EL (cell line): ENCODE measurements at places on chromosomes 6 and 20.

- peak; percentile 71 for DNase-seq
Observed at GRCh38 chr20:4951299-4951698, 50.0 kb downstream of the SLC23A2 start.

DNA sequence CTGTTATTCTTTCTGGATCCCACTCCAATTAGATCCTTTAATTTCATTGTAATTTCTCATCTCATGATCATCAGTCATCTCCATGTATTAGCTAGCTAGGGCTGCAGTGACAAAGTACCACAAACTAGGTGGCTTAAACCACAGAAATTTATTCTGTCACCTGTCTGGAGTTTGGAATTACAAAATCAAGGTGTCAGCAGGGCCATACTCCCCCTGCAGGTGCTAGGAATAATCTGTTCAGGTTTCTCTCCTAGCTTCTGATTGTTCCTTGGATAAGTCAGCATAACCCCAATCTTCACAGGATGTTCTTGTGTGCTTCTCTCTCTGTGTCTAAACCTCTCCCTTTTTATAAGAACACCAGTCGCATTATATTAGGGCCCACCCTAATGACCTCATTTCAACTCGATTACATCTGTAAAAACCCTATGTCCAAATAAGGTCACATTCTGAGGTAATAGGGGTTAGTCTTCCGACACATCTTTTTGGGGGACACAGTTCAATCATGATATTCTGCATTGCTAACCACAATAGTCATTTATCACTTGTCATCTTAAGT is 40.5 kb downstream of the BEND6 start:
- DNase-seq = no peak

- DNase-seq = peak; percentile 54
Observed at GRCh38 chr6:4017834-4018170, 61.1 kb downstream of the FAM217A start.

GRCh38 chr6:15769511-15770018 is 106.7 kb upstream of the DTNBP1 start:
- DNase-seq = peak; percentile 42

DNA sequence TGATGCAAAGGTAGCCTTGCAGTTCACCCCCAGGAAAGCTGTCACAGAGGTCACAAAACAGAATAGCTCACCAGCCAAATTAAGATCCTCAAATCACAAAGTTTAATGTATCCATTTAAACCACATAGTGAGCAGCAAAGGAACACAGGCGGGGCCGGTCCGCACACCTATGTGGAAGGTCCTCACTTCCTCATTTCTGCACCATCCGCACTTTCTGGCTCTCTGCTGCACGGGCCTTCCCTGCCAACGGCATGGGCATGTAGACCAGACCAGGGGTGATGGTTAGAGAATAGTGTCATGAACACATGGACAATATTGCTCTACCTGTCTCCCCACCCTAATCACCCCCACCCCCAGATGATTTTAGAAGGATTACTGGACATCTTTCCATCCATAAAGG is 12.1 kb upstream of the TBXT start:
- DNase-seq = no peak

GRCh38 chr20:44632103-44632752 is 19.3 kb downstream of the ADA start:
- no peak for DNase-seq

- no peak for DNase-seq
Observed at GRCh38 chr20:24461848-24462247, 7.6 kb upstream of the SYNDIG1 start.

- DNase-seq = no peak
Observed at GRCh38 chr6:12467706-12468670, 177.8 kb downstream of the EDN1 start.

- no peak for DNase-seq
Observed at GRCh38 chr6:108156938-108157233, 8.9 kb upstream of the NR2E1 start.

DNA sequence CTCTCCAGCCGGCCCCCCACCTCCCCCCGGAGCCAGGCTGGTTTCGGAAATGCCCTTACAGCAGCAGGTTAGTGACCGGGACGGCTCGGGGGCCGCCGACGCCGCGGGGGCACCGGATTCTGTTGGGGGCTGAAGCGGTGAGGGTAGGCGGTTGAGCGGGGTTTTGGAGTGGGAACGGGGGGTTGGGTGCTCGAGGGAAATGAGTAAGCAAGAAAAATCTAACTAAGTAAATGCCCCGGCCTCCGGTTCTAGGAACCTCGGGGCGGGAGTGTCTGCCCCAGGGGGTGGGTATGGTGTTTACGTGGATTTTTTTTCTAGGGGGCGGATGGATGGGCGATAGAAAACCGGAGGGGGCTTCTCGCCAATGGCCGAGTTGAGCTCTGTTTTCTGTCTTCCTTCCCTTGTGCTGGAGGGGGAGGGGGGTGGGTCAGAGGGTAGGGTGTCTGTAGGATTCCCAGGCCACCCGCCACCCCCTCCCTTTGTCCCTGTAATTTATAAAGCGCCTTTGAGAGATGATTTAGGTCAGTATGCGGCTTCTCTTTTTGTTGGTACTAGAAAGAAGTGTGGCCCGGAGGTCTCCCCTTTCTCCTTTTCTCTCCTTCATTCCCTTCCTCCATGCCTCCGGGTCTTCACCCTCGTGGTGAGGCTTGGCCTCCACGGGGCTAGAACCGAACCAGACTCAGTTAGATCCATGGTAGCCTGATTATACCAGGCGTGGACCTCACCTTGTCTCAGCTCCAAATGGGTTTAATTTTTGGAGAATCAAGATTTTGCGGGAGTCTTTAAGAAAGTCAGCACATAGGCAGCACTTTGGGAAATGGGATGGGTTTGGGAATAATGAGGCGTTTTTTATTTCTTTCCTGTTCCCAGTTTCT is 2.3 kb downstream of the E2F3 start:
- peak; percentile 76 for DNase-seq

GRCh38 chr6:25017932-25018567 is 82.3 kb upstream of the RIPOR2 start:
- peak; percentile 53 for DNase-seq

DNA sequence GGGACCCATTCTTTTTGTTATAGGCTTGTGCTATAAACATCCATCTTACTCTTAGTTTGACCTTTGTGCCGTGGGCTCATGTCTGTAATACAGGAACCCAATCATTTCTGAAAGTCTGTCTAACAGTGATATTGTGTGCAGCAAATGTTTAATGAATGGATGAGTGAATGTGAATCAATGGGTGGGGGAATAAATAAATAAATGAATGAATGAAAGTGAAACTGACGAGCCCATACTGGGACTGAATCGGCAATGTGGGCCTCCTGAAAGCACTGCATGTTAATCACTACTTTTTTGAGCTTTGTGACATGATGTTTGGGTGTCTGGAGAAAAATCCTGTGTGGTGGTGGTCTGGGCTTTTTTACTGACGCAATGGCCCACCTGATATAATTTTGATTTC is 175.0 kb downstream of the GMPR start:
- no peak for DNase-seq

GRCh38 chr6:166029506-166029905 is 138.1 kb downstream of the TBXT start:
- DNase-seq = peak; percentile 2

GRCh38 chr6:142236691-142237090 is 65.1 kb upstream of the ADGRG6 start:
- no peak for DNase-seq

DNA sequence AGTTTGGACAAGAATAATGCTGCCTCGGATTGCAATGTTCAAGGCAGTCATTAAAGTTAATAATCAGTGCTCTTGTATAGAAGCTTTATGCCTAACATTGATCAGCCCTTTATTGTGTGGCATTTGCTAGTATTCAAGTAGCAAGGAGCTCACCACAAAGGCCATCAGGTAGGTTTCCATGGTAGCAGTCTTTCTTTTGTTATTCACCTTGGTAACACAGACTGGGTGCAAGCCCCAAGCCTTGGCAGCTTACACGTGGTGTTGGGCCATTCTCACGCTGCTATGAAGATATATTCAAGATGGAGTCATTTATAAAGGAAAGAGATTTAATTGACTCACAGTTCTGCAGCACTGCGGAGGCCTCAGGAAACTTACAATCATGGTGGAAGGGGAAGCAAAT is 149.3 kb downstream of the ADAT2 start:
- DNase-seq = no peak

- peak; percentile 70 for DNase-seq
Observed at GRCh38 chr6:128572294-128572693, 51.9 kb upstream of the PTPRK start.

- DNase-seq = peak; percentile 77
Observed at GRCh38 chr6:145836170-145836569, 21.6 kb upstream of the FBXO30 start.

GRCh38 chr6:118748311-118749062 is 97.1 kb upstream of the CEP85L start:
- peak; percentile 67 for DNase-seq

- DNase-seq = no peak
Observed at GRCh38 chr6:3820563-3820962, 28.6 kb upstream of the FAM50B start.

GRCh38 chr20:61306937-61307475 is 54.9 kb downstream of the CDH4 start:
- DNase-seq = no peak

GRCh38 chr6:117906958-117907600 is at the start of gene SLC35F1:
SLC35F1 (plus strand) TSS chr6:117907264.
- DNase-seq = peak; percentile 8

DNA sequence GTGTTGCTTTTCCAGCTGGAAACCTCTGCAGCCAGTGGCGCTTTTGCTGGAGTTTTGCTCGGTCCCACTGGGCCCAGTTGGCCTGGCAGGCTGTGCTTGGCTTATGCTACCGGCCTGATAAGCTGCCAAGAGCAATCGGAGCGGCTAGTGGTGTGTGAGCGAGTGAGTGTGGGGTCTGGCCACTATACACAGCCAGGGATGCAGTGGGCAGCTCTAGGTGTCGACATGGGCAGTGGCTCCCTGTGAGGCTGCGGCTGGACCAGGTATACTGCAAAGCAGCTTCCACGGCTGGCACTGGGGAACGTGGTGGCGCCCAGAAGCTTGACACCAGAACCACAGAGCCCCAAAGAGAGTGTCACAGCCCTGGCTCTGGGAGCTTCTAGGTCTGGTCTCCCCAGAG is 996.5 kb downstream of the GRIK2 start:
- DNase-seq = no peak

DNA sequence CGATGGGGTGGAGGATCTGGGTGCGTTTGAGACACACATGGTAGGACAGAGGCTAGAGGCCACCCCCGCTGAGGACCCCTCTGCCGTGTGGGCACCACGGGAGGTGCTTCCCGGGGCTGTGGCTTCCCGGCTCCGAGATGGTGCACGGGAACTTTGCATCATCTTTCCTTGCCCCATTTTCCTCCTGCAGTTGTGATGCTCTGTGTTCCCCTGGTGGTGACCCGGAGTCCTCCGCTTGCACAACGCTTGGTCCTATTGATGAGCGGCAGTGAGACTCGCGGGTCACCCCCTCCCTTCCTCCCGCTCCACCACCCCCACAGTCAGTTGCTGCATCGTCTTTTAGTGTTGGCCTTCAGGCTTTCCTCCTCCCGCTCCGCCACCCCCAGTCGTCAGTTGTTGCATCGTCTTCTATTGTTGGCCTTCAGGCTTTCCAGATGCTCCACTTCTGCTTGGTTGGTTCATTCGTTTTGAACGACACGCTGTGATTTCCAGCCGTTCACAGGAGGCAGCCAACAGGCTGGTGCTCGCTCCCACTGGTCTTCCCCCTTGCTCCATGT is 37.3 kb downstream of the PYGB start:
- DNase-seq = no peak

GRCh38 chr6:81981812-81982211 is 229.3 kb upstream of the TENT5A start:
- DNase-seq = peak; percentile 88

DNA sequence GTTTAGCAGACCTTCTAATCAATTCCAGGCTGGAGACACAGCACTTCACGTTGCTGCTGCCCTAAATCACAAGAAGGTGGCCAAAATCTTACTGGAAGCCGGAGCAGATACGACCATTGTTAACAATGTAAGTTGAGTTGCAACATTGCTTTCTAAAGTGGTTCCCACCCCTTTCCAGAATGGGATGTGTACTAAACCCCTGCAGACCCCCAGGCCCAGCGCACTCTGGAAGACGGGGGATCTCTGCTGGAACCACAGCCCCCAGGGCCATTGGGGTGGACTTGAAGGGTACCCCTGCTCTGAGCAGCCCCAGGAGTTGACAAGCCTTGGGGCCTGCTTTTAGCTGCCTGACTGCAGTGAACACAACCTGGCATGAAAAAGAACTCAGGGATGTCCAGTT is 22.0 kb downstream of the LYRM2 start:
- DNase-seq = no peak

DNA sequence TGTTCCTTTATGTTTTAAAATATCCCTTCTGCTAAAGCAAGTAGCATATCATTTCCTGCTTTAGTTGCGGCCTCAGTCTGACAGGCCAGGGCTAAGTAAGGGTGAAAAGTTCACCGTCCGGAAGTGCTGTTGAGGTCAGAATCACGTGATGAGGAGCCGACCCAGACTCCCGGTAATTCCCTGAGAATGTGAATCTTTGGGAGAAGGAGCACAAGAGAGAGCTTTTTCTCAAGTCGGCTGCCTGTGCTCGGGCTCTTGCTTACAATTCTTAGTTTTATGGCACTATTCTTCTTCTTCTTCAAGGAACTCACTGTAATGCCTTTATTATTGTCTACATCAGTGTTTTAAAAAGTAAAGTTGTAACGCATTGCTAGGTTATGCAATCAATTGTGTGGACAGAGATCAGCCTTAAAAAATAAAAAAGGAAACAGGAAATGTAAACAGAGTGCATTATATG is 309.3 kb downstream of the PRL start:
- peak; percentile 94 for DNase-seq

GRCh38 chr20:46356195-46357029 is 48.1 kb upstream of the CDH22 start:
- no peak for DNase-seq

DNA sequence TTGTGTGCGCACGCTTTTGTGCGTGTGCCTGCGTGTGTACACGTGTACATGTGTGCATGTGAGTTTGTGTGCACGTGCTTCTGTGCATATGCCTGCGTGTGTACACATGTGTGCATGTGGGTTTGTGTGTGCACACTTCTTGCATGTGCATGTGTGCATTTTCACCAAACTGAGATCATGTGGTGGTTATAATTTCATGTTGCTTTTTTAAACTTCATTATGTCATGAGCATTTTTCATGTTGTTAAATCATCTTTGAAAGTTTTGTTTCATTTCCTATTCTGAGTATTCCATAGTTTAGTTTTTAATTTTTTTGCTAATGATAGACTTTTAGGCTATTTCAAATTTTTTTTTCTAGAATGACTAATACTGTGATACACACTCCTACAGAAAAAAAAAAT is 6.4 kb upstream of the CST3 start:
- DNase-seq = no peak
